ENCODE measurements at places on chromosomes 13 and 19.

DNA sequence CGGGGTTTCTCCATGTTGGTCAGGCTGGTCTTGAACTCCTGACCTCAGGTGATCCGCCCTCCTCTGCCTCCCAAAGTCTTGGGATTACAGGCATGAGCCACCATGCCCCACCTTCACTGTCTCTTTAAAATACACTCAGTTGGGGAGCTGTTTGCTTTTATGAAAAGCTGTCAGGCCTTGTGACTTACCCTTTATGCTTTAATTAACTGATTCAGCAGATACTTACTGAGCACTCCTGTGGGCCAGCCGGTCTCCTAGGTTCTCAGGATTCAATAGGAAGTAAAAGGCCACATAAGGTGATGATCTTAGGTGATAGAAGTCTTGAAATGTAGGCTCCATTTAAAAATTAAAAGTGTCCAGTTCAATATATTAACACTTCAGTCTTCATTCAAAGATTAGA lies 7.5 kb downstream of the UBAC2 start:
- DNase-seq, result no peak

GRCh38 chr19:10135551-10136334 lies 16.0 kb upstream of the EIF3G start:
- no peak for DNase-seq

DNA sequence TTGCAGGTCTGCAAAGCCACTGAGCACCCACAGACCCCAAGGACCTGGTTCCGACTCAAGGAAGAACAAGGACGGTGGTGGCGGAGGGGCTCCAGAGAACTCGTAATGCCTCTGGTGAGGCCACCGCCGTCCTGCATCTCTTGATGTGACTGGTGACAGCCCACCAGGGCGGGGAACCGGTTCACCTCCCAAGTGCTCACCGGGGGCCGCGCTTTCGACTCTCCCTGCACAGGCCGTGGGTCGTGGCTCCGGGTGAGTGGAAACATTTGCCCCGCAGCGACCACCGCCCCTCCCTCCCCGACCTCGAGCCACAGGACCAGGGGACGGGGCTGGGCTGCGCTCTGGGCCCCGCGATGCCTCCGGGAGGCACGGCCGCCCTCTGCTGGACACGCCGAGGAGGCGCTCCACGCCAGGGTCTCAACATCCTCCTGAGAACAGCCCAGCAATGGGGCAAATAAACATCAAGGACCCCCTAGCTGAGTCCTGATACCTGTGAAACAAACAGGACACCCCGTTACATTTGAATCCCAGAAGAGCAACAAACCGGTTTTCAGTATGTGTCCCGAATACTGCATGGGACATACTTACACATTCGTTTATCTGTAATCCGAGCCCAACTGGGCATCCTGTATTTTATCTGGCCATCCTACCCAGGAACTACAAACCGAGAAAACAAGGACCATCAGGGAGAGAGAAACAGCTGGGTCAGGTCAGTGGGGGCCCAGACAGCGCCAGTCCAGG lies 3.9 kb upstream of the PLPP2 start:
- peak; percentile 26 for DNase-seq

- DNase-seq, result no peak
Observed at GRCh38 chr19:7467009-7467989, 21.5 kb downstream of the PEX11G start.

GRCh38 chr19:42846597-42846996 lies 32.9 kb downstream of the PSG1 start:
- DNase-seq, result no peak

DNA sequence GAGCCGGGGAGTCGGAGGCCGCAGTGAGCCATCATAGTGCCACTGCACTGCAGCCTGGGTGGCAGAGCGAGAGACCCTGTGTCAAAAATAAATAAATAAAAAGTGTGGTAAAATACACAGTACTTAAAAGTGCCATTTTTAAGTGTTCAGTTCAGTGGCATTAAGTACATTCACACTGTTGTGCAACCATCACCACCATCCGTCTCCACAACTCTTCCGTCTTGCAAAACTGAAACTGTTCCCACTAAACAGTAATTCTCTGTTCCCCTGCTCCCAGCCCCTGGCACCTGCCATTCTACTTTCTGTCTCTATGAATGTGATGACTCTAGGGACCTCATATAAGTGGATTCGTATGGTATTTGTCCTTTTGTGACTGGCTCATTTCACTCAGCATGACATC lies 13.3 kb downstream of the SLC25A42 start:
- no peak for DNase-seq

DNA sequence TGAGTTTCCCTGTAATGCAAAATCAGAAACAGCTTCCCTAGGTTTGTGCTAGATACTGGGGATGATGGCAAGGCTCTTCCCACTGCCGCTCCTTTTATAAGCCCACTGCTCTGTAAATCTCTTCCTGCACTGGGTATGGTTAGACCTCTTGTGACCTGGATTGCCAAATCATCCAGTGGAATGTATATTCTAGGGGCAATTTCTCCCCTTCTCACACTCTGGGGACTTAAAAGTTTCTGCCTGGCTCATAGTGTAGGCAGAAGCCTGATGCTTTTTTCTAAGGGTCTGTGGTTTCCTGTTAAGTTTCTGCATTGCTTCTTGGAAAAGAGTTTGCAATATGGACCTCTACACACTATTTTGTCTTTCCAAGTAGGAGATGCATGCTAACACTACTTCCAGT lies 1582.0 kb upstream of the PCDH20 start:
- DNase-seq, result no peak

GRCh38 chr13:20679879-20680278 lies 23.6 kb upstream of the IL17D start:
- DNase-seq, result no peak

All from activated CD4-positive, alpha-beta T cell treated with anti-CD3 and anti-CD28 coated beads, Interleukin-2, amount 50 U/mL, for 4 hours (primary cell).